Right cardiac atrium (tissue), 5 donors: ENCODE measurements at places on chromosomes 3 and 15.

DNA sequence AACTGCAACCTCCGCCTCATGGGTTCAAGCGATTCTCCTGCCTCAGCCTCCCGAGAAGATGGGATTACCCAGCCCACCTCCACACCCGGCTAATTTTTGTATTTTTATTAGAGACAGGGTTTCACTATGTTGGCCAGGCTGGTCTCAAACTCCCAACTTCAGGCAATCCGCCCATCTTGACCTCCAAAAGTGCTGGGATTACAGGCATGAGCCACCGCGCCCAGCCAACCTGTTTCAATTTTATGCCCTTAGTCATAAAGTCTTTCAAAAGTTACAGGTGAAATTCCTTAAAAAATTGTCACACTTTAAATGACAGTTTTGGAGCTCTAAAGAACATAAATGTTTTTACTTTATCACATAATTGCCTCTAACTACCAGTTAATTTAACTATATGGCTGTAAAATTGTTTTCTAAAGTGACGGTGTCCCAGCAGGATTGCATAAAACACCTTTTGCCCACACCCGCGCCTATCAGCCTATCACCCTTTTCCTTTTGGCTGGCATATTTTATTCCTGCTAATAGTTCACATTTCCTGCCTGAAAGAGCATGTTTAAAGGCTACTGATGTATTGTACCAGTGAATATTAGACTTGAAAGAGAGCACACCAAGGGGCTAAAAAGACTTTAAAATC lies 164.2 kb upstream of the SEMA6D start:
- DNase-seq: no peak

DNA sequence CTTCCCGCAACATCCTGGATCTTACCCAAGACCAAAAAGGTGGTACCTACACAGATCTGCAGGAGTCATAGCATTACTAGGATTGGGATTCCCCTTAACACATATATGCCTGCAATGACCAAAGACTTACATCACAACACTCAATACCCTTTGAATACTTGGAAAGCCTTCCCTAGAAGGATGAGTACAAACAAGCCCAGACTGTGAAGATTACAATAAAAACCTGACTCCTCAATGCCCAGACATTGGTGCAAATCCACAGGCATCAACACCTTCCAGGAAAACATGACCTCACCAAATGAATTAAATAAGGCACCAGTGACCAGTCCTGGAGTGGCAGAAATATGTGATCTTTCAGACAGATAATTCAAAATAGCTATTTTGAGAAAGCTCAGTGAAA lies 326.8 kb downstream of the TBL1XR1 start:
- no peak for DNase-seq

- no peak for DNase-seq
These were observed 126.8 kb upstream of the NECTIN3 start for GRCh38 chr3:110944782-110945181.

- DNase-seq: no peak
These were observed 102.0 kb downstream of the RBMS3 start for GRCh38 chr3:29382845-29383244.

DNA sequence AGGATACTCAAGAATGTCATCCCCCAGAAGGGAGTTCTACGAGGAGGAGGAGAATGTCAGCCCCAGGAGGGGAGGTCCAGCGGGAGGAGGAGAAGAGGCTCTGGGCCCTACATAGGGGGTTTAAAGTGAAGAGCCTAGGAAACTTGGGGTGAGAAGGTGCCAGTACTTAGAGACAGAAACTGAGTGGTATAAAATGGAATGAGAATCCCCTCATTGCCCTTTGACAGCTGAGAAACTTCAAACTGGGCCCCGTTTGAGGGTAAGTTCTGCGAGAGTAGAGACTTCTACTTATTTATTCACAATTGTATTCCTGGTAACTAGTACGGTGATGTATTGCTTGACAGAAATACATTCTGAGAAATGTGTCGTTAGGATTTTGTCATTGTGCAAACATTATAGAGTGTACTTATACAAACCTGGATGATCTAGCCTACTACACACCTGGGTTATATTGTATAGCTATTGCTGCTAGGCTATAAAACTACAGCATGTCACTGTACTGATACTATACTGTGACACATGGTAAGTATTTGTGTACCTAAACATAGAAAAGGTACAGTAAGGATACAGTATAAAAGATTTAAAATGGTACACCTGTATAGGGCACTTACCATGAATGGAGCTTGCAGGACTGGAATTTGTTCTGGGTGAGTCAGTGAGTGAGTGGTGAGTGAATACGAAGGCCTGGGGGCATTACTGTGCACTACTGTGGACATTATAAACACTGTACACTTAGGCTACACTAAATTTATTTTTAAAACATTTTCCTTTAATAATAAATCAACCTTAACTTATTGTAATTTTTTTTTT lies 62.0 kb downstream of the TSC22D2 start:
- DNase-seq: no peak

- DNase-seq: no peak
These were observed 18.5 kb downstream of the ALDH1A3 start for GRCh38 chr15:100898152-100898490.

DNA sequence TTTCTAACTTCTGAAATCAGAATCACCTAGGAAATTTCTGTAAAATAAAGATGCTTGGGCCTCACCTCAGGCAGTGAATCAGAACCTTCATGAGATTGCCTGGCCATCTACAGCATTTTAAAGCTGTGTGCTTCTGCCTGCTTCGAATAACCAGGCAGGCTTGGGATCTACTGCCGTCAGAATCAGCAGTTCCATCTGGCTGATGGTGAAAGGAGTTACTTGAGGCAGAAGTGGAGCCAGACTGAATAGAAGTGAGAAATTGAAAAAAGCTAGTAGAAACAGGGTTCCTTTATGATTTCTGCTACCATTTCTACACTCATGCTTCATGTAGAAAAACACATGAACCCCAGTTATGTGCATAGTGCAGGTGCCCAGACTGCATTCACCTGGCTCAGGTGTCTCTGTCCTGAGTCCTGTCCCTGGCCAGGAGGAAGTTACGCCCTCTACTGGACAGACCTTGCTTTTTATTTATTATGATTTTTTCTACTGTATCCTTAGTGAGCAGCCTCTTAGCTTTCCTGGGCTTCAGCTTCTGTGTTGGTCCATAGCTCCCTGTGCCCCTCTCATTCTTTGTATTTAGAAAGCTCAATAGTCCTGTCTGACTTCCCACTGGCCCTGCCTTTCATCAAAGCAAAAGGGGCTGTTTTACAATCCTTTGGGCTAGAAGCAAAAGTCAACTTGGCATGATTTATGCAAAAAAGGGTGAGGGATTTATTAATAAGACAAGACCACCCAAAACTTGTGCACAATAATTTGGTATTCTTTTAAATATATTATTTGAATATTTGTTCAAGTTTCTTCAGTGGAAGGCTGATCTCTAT lies 200.8 kb upstream of the GOLGA6L4 start:
- DNase-seq: no peak

- DNase-seq: no peak
These were observed 56.6 kb downstream of the CEP63 start for GRCh38 chr3:134542287-134542958.

GRCh38 chr3:57691411-57692132 lies 1.3 kb downstream of the DENND6A start:
- no peak for DNase-seq

- DNase-seq: no peak
These were observed 84.5 kb upstream of the NMNAT3 start for GRCh38 chr3:139762302-139762701.

DNA sequence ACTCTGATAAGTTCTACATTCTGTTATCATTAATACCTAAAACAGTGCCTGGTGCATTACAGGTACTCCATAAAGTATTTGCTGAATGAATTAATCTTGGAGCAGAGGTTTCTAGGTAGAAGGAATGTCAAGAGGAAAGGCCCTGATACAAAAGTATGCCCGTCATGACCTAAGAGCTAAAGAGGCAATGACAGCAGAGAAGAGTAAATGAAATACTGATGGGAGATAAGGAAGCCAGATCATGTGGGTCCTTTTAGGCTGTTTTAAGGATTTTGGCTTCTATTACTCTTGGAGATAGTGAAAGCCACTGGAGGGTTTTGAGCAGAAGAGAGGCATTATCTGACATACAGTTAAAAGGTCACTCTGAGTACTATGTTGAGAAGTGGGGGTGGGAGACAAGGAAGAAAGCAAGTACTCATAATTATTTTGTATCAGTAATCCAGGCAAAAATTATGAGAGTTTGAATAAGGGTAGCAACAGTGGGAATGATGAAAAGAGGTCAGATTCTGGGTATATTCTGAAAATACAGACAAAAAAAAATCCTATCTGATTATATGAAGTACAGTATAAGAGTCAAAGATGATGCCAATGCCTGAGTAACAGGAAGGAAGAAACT lies 48.3 kb downstream of the DENND4A start:
- no peak for DNase-seq

DNA sequence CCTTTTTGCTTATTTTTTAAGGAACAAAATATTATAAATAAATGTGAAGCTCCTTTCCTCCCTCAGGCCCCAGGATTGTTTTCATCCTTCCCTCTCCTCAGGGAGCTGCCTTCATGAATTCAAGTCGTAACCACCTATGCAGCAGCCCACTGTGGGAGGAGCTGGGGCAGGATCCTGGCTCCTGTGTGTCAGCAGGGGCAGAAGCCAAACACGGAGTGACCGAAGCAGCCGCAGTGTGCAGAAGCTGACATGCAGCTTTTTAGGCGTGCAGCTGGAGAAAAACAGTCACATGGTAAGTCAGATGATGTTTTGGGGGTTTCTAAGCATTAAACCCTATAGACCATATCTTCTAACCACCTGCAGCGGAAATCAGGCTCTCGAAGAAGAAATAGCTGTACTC lies 231.3 kb downstream of the OCA2 start:
- no peak for DNase-seq

DNA sequence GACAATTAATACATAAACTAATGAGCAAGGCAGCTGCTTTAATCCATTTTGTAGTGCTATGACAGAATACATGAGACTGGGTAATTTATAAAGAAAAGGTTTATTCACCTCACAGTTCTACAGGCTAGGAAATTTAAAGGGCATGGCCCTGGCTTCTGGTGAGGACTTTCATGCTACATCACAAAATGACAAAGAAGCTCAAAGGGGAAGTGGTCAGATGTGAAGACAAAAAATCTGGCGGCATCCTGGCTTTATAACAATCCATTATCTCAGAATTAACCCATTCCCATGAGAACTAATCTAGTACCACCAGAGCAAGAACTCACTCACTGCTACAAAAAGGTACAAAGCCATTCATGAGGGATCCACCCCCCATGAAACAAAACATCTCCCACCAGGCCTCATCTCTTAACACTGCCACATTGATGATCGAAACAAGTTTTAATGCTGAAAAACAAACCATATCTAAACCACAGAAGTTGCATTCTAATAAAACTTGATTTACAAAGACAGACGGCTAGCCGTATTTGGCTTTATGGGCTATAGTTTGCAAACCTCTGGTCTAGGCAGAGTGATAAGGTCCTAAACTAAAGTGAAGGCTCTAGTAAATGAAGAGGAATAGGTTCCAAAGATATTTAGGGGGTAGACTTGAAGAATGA lies 44.2 kb downstream of the GSK3B start:
- no peak for DNase-seq

- no peak for DNase-seq
These were observed 507.1 kb downstream of the IGSF11 start for GRCh38 chr3:118527514-118528044.

- no peak for DNase-seq
These were observed 94.0 kb downstream of the WDR76 start for GRCh38 chr15:43920815-43921214.

GRCh38 chr3:46712191-46713049 lies 5.2 kb downstream of the PRSS50 start:
- DNase-seq: peak; percentile 24

DNA sequence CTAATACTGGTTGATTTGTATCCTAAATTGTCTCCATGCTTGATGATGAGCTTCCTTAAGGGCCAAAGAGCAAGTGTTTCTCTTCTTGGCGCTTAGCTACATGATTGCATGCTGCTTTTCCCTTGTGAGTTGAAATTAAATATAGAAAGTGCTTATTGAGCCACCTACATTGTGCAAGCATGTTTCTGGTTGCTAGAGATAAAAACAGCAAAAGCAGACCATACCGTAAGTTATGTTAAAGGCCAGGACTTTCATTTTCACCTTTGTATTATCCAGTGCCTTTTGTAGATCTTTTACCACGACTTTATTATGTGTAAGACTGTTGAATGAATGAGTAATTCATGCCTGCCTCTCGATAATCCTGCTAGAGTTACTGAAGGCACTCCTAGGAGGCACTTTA lies 41.9 kb upstream of the CCNB2 start:
- no peak for DNase-seq

- DNase-seq: no peak
These were observed 23.1 kb upstream of the TRIM71 start for GRCh38 chr3:32794487-32795308.

DNA sequence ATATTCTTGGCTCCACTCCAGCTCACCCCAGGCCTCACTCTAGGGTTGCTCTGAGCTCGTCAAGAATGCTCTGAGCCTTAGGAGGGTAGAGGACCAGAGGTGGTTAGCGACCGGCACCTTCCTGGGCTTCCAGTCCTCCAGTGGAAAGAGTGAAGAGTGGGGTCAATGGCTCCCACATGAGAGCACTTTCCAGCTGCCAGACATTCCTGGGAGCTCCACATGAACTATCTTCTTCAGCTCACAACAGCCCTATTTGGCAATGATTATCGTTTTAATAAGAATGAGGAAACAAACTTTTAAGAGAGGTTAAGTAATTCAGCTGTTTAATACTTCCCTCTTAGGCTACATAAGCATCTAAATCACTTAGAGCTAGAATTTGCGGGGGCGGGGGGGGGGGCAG lies 139.3 kb downstream of the STT3B start:
- no peak for DNase-seq

- no peak for DNase-seq
These were observed 265.9 kb downstream of the ZMAT3 start for GRCh38 chr3:178805741-178806140.

DNA sequence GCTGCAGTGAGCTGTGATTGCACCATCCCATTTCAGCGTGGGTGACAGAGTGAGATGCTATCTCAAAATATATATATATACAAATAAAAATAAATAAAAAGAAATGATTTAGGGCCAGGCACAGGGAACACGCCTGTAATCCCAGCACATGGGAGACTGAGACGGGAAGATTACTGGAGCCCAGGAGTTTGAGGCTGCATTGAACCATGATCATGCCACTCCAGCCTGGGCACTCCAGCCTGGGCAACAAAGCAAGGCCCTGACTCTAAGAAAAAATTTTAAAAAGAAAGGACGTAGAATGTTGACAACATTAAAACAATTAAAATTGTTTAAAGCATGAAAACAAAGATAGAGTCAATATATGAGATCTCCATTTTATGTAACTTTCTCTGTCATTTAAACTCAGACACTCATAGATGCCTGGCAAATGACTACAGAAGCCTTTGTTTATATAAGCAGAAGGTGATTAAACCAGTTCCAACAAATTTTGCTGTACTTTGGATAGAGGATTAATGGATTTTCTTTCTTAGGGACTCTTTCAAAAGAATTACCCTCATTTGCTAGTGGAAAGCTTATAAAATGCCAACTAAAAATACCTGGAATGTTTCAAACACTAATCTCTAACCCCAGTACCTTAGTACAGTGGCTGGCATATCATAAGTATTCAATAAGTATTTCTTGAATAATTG lies 10.7 kb upstream of the TRPM7 start:
- no peak for DNase-seq
